Right cardiac atrium (tissue), 5 donors: ENCODE measurements at places on chromosomes 1 and 21.

DNA sequence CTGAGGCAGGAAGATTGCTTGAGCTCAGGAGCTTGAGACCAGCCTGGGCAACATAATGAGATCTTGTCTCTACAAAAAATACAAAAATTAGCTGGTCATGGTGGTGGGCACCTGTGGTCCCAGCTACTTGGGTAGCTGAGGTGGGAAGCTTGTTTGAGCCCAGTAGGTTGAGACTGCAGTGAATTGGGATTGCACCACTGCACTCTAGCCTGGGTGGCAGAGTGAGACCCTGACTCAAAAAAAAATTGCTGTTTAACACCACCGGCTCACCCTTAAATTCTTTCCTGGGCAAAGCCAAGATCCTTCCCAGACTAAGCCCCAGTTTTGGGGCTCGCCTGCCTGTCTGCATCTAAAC is 6.6 kb upstream of the NSUN4 start:
- no peak for DNase-seq

- no peak for DNase-seq
Measured at GRCh38 chr1:89965193-89965768, 29.6 kb upstream of the ZNF326 start.

DNA sequence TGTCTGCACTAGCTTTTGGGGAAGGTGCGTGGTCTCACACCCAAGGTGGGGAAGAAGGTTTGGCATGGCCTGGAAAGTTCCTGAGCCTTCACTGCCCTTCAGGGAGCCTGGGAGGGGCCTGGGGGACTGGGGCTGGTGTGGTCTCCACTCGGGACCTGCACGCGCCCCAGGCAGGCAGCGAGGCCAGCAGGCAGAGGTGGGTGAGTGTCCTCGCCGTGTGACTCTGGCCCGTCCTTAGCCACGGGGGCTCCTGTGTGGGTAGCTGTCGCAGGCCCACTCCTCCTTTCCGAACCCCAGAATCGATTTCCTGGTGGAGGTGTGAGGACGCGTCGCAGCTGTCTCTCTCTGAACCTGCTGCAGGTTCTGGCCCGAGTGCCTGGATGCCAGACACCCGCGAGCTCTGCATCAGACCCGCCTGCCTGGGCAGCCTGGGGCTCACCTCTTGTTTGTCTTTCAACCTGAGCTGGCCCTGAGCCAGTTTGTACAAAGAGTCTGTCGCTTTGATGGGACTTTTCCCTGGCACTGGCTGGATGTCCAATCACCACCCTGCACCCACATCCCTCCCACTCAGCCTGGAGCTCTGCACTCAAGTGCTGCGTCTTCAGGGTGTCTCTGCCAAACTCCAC is 36.0 kb upstream of the SLC19A1 start:
- no peak for DNase-seq

- no peak for DNase-seq
Measured at GRCh38 chr1:200558866-200559459, 61.6 kb downstream of the KIF14 start.

GRCh38 chr1:202349206-202349928 is 868 bp downstream of the PPP1R12B start:
- no peak for DNase-seq

GRCh38 chr21:45363921-45364467 is 41.0 kb upstream of the COL18A1 start:
- peak; percentile 95 for DNase-seq

DNA sequence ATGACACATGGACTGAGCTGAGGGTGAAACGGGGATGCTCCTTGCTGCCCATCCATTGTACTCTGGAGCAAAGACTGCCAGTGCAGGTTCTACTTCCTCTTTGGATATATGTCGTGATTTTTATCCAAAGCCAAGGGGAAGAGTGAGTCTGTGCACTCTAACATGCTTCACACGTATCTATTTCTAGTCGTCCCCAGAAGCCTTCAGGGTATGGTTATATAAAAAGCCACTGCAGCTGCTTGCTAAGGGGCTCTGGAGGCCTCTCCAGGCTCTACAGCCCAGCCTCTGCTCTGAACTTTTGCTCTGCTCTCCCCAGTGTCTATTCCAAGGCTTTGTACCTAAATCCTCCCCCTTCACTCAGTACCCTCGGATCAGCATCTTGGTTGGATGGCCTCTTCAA is 20.1 kb downstream of the PAFAH2 start:
- no peak for DNase-seq

GRCh38 chr1:37315371-37315846 is 159.0 kb upstream of the ZC3H12A start:
- no peak for DNase-seq

DNA sequence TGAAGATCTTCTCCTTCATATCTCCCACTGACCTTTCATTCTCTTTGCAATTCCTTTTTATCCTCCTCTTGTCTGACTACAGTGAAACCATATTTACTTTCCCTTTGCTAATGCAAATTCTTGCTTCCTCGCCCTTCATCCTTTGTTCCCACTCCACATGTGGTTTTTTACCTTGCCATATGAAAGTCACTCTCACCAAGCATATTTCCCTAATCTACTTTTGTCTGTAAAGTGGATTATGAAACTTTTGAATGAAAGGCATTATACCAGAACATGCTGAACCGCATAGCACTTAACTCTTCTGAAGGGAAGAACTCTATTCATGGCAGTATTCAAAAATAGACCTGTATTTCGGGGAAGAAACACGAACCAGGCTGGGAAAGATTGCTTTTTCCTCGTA is 8.0 kb upstream of the TMPRSS15 start:
- DNase-seq: no peak

GRCh38 chr1:167083066-167083665 is 7.0 kb downstream of the GPA33 start:
- no peak for DNase-seq
